Camera-type eye (tissue), 1 donor: ENCODE measurements at places on chromosomes 5 and 9. TPM values are rescaled to one million over a fixed set of nuclear protein-coding genes. Genes with fewer than 3 reads are reported as not detected.

ANKRD55 gene
- total RNA-seq: 12.5 TPM

PDGFRB gene
- total RNA-seq: 181 TPM

UBE2D2 gene
- 65.7 TPM for total RNA-seq

TMEM174 gene
- total RNA-seq: not detected

CDC25C gene
- 3.8 TPM for total RNA-seq

PTPN3 gene
- 5.6 TPM for total RNA-seq

ROPN1L gene
- total RNA-seq: 3.6 TPM

LCNL1 gene
- total RNA-seq: 1.2 TPM

TTC23L gene
- 2.9 TPM for total RNA-seq

FKTN gene
- total RNA-seq: 50.1 TPM

PCDHA12 gene
- total RNA-seq: 5.1 TPM

PCDHB3 gene
- 10.6 TPM for total RNA-seq

EXOSC2 gene
- 43.9 TPM for total RNA-seq

MARCOL gene
- total RNA-seq: not detected

EMB gene
- total RNA-seq: 17.9 TPM

GBGT1 gene
- 10.4 TPM for total RNA-seq

LECT2 gene
- total RNA-seq: not detected

GPR107 gene
- 45.4 TPM for total RNA-seq

BRD8 gene
- total RNA-seq: 94.0 TPM

NKD2 gene
- 18.0 TPM for total RNA-seq

FLT4 gene
- 15.1 TPM for total RNA-seq

LCN6 gene
- not detected for total RNA-seq

TRIP13 gene
- total RNA-seq: 3.1 TPM

SLC6A3 gene
- total RNA-seq: 2.7 TPM

TMEM171 gene
- 1.6 TPM for total RNA-seq

C6 gene
- 0.55 TPM for total RNA-seq

DNAI1 gene
- total RNA-seq: 0.27 TPM

CDO1 gene
- total RNA-seq: 64.5 TPM

BRINP1 gene
- 15.3 TPM for total RNA-seq

S1PR3 gene
- 59.5 TPM for total RNA-seq

PIP5K1B gene
- 29.0 TPM for total RNA-seq

FOXD4L3 gene
- total RNA-seq: not detected

LAMC3 gene
- total RNA-seq: 9.9 TPM

PCDHA3 gene
- 4.6 TPM for total RNA-seq

SHOC1 gene
- total RNA-seq: not detected

TNFSF15 gene
- 1.0 TPM for total RNA-seq

CDH18 gene
- total RNA-seq: 19.5 TPM

GDA gene
- total RNA-seq: 0.55 TPM

EXOC3 gene
- 56.9 TPM for total RNA-seq

IPPK gene
- 15.7 TPM for total RNA-seq

ANKS6 gene
- total RNA-seq: 17.0 TPM

GLDC gene
- 18.4 TPM for total RNA-seq

POLR1E gene
- 30.1 TPM for total RNA-seq

PPWD1 gene
- 93.2 TPM for total RNA-seq

ATP10B gene
- 2.6 TPM for total RNA-seq
